ENCODE measurements at places on chromosomes 16 and 17.

- no peak for DNase-seq
These were observed 143.8 kb downstream of the CPPED1 start for GRCh38 chr16:12659871-12660270.

- no peak for DNase-seq
These were observed 7.7 kb upstream of the PIEZO1 start for GRCh38 chr16:88792668-88793250.

DNA sequence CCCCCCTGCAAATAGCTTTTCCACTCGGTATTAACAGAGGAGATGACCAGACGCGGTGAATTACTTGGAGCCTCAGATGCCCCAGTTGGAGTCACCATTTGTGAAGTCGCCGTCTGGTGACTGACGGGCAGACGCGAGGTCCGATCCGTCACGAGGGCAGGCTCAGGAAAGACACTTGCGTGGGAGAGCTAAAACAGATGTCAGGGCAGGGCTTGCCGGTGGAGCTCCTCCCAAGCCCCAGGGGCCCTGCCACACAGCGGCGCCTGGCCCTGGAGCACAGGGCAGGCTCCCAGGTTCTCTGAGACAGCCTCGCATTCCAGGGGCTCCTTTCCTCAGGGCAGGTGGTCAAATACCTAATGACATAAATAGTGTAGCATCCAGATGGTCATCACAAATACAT, 348.3 kb downstream of the C16orf95 start:
- no peak for DNase-seq

DNA sequence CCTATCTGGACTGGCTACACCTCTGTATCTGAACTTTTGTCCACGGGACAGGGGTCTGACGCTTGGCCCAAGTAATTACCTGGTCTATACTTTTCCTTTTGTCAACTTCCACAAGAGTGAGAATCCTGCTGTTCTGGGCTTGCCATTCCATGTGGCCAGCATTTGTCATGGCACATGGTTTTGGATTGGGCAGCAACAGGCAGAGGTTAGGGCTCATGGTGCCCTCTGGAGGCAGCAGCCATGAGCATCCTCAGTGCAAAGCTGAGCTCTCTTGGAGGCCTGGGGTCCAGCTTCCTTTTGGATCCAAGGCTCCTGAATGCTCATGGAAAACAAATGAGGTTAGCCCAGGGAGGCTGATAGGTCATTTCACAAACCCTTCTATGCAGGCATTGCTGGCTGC, 7.5 kb upstream of the EDC4 start:
- DNase-seq: no peak

- no peak for DNase-seq
These were observed 30.3 kb downstream of the ATPAF2 start for GRCh38 chr17:18008496-18009268.

- no peak for DNase-seq
These were observed 4.2 kb upstream of the KRT24 start for GRCh38 chr17:40707745-40708144.

DNA sequence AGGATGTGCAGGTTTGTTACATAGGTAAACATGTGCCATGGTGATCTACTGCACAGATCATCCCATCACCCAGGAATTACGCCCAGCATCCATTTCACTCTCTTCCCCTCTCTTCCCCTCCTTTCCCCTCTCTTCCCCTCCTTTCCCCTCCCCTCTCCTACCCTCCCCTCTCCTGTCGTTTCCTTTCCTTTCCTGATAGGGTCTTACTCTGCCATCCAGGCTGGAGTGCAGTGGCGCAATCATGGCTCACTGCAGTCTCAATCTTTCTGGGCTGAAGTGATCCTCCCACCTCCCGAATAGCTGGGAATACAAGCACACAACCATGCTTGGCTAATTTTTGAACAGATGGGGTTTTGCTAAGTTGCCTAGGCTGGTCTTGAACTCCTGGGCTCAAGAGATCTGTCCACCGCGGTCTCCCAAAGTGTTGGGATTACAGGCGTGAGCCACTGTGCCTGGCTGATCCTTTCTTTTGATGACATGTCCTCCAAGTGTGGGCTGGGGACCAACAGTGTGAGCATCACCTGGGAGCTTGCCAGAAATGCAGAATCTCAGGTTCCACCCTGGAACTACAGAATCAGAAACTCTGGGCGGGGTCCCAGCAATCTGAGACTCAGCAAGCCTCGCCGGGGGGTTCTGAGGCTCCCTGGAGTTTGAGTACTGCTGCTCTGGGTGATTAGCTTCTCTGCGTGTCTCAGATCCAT, 10.8 kb downstream of the ATP2C2 start:
- DNase-seq: no peak

DNA sequence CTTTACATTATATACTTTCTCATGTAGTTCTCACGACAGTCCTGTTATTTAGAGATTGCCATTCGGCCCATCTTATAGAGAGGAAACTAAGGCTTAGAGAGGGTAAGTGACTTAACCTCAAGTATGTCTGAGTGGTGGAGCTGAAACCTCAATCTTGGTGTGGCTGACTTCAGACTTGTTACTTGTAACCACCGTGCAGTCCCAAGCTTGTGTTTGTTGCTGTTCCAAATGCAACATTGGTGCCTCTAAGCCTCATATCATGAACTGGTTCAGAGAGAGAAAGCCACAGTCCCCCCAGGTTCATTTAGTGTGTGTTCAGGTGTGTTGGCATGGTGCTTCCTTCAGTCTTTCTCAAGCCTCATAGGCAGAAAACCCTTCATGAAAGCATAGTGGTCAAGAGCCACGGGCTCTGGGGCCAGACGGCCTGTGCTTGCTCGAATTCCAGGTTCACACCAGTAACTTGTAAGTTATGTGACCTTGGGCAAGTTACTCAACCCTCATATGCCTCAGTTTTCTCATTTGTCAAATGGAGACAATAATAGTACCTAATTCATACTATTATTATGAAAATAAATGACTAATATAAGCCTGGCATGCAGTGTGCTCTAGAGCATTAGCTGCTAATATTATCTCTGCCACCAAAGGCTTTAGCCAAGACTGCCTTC, 39.9 kb downstream of the CDH1 start:
- no peak for DNase-seq

GRCh38 chr16:68146585-68146984, 61.4 kb downstream of the NFATC3 start:
- no peak for DNase-seq
